HEK293T (cell line): ENCODE measurements at places on chromosomes 5 and 9.
A peak's percentile ranks its signal among the peaks of the same experiment; 100 is the strongest.

DNA sequence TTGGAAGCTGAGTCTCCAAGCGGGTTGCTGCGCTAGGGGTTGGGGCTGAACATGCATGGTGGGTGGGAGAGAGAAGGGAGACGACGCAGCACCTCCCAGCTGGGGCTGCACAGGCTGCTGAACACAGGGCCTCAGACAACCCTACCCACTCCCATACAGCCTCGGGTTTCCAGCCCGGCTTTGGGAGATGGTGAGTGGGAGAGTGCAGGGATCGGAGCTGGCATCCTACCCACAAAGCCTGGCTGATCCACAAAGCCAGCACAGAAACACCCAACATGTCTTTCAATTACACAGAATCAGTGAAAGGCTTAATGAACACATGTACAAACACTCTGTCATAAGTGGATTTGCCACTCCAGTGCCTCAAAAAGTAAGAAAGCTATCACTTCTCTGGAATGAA, 64.8 kb downstream of the NSG2 start:
- DNase-seq = no peak

GRCh38 chr5:7385681-7386080, 10.3 kb upstream of the ADCY2 start:
- DNase-seq = no peak

GRCh38 chr5:163509291-163509951, 4.0 kb downstream of the MAT2B start:
- DNase-seq = peak; percentile 16

- no peak for DNase-seq
Measured at GRCh38 chr9:96612105-96612965, 7.3 kb downstream of the CDC14B start.

DNA sequence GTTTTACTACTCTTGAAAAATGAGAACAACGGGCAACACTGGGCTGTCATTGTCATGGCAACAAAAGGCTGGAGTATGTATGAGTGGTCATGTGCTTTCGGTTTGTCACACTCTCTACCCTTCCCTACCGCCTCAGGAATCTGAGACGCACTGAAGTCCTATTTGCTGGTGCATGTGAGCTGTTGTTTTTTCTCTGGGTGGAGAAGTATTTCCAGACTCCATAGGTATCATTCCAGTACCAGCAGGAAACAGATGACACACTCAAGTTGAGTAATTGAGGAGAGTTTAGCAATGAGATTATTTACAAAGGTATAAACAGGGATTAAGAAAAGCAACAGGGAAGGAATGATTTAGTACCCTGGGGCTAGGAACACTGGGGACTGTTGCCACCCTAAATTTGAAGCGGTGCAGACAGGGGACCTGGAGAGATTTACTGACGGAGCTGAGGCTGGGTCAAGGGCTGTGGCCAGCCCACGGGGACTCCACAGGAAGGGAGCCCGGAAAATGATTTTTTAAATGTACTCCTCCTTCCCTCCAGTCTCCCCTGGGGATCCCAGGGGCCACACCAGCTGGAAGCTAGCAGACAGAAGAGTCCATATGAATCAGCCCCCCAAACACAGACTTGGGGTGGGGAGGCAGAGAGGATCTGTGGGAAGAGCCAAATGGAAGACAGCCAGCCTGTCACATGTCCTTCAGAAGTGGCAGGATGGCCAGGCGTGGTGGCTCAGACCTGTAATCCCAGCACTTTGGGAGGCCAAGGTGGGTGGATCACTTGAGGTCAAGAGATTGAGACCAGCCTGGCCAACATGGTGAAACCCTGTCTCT, 13.2 kb upstream of the ZBTB43 start:
- peak; percentile 49 for DNase-seq

DNA sequence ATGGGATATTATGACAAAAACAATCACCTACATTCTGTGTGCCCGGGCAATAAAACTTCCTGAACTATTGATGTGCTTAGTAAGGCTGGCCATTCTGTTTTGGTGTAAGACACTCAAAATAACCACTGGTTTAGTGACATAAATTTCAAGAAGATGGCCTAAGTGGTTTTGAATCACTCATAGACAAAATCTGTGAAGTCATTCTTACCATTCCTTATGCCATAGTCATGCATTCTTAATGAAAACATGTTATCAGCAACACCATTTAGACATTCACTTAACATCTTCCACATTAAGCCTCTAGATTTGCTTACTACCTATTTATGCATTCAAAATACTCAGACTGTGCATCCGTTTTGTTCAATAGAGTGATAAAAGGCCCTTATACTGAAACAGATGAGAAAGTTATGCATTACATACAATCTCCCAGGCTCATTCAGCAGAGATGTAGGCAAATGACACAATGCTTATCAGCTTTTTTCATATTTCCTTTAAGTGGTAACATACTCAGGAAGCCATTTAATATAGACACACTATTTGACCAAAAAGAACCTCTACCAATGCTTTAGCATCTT, 848.8 kb upstream of the DMAC1 start:
- DNase-seq = no peak

DNA sequence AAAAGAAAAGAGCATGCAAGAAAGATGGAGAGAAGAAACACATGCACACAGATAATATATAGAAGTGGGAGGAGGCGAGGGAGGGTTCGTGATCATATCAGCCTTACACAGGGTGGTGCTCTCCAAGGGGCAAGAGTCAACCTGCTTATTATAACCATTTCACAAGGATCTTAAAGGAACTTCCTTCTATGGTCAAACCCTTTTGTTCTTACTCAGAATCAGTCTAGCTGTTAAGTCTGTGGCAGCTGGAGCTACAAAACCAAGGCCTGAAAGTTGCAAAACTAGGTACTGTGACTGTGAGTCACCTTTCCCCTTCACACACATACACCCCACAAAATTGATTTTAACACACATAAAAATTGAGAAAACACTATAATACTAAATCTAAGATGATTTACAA, 18.5 kb upstream of the ERMP1 start:
- no peak for DNase-seq

GRCh38 chr5:172422255-172422654, 32.1 kb downstream of the SH3PXD2B start:
- no peak for DNase-seq

DNA sequence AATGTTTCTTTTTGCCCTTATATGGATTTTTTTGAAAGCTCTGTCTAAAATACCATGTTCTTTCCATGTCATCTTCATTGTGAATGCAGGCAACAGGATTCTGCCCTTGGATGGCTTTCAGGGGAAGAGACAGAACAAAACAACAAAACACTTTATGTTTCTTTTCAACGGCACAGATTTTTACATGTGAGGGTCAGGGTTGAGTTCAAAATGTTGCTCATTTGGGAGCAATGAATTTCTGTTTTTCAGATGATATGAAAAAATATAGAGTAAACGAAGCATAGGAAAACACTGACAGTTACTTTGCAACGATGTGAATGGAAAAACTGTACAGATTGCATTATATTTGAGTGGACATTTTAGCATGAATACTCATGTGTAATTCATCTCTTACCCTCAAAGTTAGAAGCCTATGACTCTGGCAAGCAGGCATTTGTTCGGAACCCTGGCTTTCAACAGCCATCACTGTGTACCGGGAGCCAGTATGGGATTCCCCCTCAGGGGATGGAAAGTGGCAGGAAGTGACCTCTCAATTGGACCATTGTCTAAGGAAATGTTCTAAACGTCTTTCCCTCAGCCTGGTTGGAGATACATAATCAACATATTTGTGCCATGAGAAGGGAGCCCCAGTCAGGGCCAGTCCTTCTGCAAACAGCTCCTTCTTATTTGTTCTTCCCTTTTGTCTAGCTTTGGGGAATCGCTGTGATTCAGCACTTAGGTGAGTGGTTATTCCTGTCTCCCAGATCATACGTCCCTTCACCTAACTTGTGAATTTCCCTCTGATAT, 153.9 kb upstream of the MEF2C start:
- no peak for DNase-seq

GRCh38 chr5:38697013-38697412, 140.6 kb upstream of the LIFR start:
- no peak for DNase-seq

DNA sequence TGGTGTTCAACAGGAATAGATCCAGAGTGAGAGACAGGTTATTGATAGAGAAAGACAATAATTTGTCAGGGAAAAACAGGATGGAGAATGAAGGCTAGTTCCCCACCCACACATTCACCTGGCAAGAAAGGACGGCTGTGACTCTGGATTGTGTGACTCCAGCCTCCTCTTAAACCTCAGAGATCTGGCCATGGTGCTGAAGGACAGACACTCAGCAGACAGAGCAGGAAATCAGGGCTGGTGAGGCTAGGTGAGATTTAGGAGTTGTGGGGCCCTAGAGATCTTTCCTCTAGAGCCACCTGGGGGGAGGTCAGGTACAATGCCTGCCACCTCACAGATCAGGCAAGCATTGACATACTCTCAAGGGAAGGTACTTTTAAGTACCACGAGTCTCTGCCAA, 15.2 kb downstream of the OR1B1 start:
- peak; percentile 12 for DNase-seq

DNA sequence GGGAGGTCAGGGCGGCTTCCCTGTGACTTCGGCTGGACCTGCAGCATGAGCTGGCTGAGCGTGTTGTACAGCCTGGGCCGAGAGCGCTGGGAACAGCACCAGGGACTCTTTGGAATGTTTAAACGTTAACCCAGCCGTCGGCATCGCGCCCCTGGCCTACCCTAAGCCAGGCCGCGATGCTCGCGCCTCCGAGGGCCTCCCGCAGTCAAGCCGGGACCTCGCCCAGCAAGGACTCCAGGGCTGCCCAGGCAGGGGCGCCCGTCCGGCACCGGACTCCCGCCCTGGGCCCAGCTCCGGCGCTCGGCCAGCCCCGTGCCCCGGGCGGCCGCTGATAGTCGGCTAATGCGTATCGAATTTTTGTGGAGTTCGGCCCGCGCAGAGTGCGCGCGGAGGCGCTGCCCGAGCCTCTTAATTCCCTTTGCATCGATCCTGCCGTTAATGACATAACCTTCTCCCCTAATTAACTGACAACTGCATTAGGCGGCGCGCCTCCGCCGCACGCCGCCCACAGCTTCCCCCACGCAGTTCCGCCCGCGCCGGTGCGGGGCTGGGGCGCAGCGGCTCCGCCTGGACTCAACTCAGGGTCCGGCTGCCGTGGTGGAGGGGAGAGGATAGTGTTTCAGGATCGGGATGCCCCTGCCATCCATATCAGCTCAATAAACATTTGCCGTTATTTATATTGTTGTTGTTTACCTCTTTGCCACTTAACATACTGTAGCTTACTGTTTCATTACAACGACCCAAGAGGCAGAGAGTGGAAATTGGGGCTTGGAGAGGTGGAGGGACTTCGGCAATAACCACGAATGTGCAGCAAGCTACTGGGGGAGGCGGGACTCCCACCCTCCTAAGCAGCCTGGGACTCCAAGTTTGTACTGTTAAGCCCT, 28.8 kb upstream of the CDC23 start:
- DNase-seq = no peak

DNA sequence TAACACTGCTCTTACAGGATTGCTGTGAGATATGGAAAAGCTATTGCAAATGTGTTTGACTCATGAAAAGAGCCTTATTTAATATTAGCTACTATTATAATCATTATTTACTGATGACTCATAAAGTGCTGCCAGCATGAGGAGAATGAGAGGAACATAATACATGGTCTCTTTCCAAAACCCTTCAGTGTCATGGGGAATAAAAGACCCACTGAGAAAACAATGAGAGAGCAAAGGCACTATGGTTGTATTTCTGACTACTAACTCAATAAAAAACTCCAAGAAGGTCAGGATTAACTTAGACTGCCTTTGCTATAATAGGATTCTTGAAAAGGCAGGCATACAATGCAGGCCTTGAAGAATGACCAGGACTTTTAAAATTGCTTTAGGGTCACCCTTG, 633.5 kb downstream of the DTWD2 start:
- DNase-seq = no peak

- DNase-seq = no peak
Measured at GRCh38 chr5:135013947-135014570, 20.0 kb downstream of the PITX1 start.
